ENCODE measurements at places on chromosomes 6 and 20.
A peak's percentile ranks its signal among the peaks of the same experiment; 100 is the strongest.

- DNase-seq, result no peak
Measured at GRCh38 chr6:119482850-119483285, 133.3 kb upstream of the MAN1A1 start.

GRCh38 chr6:29884261-29884660, 56.6 kb downstream of the HLA-G start:
- no peak for DNase-seq

- DNase-seq, result no peak
Measured at GRCh38 chr6:14075095-14075503, 42.5 kb upstream of the CD83 start.

- DNase-seq, result no peak
Measured at GRCh38 chr20:34575271-34575670, 16.8 kb downstream of the MAP1LC3A start.

DNA sequence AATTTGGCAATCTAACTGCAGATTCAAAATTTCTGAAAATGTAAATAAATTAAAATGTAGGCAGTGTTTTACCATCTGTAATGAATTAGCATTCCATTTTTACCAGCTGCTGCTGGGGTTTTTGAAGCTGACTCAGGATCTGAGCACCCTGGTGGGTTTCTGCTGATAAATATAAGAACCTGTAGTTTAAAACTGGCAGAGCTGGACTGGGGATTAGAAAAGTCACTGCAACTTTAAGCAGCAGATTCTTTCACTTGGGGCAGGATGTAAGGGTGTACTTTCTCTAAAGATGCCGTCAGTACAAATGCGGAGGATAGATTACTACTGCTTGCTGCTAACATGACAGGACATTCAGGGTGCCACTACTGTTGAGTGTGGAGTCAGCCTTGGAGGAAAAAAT, 341.8 kb downstream of the CDKAL1 start:
- no peak for DNase-seq

DNA sequence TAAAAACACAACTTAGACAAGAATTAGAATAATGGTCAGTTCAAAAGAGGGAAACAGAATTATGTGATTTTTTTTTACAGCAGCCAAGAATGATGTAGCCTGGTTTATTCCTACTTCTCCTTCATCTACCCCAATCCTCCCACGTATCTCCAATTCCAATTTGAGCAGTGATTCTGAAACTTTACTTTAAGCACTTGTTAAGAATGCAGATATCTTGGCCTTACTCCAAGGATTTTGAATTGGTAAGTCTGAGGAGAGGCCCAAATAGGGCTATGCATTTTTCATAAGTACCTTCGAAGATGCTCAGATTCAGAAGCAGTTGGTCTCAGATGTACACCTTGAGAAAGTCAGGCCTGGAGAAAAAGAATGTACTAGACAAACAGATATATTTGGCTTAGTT, 233.4 kb upstream of the FLRT3 start:
- DNase-seq, result no peak

DNA sequence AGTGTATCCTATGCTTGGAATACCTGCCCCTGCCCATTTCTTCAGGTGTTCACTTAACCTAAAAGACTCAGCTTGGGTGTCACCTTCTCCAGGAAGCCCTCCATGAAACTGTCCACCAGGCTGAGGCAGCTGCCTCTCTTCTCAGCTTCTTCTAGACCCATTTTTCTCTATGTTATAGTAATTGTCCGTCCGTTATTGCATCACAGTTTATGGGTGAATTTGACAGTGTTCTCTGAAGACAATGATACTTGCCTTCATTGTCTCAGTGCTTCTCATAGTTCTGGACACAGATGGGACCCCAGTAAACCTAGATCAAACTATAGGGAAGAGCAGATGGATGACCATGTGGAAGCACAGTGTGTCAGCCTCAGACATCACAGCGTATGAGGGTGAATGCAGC, 238.0 kb upstream of the MOCS1 start:
- no peak for DNase-seq

- DNase-seq, result no peak
Measured at GRCh38 chr6:151627689-151628444, 134.1 kb downstream of the CCDC170 start.

DNA sequence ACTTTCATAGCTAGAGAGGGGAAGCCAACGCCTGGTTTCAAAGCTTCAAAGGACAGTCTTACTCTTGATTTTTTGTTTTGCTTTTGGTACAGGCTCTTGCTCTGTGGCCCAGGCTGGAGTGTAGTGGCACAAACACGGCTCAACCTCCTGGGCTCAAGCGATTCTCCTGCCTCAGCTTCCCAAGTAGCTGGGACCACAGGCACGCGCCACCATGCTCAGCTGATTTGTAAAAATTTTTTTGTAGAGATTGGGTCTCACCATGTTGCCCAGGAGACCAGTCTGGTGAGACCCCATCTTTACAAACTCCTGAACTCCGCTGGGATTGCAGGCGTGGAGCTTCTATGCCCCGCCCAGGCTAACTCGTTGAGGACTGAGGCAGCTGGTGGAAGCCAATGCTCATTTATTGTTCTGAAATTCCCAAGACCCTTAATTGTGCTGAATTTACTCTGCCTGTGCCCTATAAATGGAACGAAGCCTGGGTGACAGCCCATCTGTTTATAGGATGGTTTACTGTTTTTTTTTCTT, 18.0 kb downstream of the SRSF3 start:
- no peak for DNase-seq

DNA sequence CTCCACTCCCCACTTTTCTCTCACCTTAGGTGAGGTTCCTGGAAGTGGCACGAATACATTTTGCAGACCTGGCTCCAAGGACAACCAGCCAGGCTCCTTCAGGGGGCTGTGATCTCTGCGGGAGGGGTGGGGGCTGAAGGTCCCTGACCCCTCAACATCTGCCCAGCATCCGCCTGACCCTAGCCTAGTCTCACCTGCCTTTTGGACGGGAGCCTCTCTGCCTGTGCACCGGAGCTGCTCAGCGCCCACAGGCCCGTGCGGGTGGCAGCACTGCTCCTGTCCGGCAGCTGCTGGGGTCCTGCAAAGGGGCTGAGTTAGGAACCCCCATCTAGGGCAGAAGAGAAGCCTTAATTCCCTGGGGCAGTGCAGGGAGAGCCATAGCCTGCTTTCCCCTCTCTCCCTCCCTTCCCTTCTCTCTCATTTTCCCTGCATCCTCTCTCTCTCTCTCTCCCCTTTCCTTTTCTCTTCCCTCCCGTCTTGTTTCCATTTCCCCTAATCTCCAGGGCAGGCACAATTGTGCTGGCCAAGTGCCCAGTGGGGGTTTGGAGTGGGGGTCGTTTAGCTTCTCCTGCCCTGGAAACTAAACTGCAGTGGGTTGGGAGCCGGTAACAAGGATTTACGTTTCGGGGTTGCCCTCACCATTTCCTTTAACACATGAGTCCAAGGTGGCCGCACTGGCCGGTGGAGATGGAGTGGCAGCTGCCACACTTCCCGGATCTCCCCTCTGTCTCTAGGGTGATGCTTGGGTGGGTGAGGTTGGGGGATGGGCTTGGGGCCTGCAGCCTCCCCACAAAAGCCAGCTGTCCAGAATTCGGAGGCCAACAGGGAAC, 54.1 kb downstream of the CTCFL start:
- no peak for DNase-seq

DNA sequence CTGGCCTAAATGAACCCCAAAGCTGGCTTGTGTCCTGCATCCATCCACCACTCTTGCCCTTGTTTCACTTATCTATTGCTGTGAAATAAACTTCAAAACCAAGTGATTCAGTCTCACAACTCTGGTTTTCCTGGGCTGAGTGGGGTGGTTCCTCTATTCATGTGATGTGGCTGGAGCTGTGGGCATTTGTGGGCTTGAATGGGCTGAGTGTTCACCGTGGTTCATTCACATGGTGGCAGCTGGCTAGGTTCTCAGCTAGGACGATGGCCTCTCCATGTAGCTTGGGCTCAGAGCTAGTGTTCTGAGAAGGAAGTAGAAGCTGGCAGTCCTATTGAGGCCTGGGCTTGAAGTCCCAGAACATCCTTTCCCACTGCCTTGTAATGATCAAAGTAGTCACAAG, 30.4 kb downstream of the FKBP1A start:
- no peak for DNase-seq

- no peak for DNase-seq
Measured at GRCh38 chr20:59819496-59820203, 113.8 kb downstream of the SYCP2 start.

GRCh38 chr20:42938441-42939205, 251.1 kb downstream of the PTPRT start:
- no peak for DNase-seq

GRCh38 chr6:42555477-42556457, 8.1 kb upstream of the UBR2 start:
- DNase-seq, result no peak

DNA sequence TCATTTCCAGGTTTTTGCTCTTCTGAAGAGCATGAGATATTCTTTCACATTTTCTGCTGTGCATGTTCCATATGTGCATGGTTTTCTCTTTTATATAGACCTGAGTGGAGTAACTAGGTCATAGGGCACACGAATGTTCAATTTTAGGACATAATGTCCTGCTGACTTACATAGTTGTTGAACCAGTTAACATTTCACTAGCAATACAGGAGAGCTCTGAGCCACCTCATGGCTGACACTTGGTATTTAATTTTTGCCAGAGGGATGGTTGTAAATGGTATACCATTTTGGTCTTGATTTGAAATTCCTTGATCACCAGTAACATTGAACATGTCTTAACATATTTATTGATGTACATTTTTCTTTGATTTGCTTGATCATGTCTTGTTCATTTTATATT, 38.3 kb downstream of the IGF2R start:
- no peak for DNase-seq

DNA sequence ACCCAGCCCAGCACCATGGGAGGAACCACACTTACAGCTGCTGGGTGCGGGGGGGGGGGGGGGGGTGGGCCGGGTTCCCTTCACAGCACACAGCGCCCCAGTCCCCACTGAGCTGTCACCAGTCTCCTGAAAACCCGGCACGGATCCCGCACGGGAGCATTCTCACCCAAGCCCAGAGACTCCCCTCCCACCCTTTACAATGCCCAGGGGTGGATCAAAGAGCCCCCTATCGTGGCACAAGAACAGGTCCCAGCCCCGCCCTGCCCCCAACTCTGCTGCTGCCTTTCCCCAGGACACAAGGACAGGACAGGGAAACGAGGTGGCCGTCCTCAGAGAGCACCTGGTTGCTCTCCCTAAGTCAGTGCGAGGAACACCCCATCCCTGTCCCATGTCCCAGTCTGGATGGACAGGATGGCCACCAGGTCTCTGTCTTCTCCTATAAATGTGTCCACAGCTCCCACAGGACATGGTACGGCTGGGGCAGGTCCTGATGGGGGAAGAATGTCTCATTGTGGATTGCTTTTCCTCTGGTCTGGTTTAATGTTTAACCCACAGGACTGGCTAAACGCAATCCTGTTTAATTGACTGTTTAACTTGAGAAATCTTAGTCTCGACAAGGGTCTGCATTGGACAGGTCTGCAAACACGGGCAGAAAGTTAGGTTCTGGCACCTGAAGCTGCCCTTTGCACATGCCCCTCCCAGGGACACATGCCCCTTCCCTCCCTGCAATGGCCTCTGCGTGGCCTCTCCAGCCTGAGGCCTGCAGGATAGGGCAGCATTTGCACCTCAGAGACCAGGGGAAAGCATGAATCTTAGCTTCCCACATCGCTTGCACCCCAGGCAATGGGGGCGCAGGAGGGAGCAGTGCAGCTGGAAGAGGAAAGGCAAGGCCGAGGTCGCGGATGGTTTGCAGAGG, 45.3 kb downstream of the DACT2 start:
- no peak for DNase-seq

- no peak for DNase-seq
Measured at GRCh38 chr6:150194195-150194594, 51.4 kb downstream of the PPP1R14C start.

DNA sequence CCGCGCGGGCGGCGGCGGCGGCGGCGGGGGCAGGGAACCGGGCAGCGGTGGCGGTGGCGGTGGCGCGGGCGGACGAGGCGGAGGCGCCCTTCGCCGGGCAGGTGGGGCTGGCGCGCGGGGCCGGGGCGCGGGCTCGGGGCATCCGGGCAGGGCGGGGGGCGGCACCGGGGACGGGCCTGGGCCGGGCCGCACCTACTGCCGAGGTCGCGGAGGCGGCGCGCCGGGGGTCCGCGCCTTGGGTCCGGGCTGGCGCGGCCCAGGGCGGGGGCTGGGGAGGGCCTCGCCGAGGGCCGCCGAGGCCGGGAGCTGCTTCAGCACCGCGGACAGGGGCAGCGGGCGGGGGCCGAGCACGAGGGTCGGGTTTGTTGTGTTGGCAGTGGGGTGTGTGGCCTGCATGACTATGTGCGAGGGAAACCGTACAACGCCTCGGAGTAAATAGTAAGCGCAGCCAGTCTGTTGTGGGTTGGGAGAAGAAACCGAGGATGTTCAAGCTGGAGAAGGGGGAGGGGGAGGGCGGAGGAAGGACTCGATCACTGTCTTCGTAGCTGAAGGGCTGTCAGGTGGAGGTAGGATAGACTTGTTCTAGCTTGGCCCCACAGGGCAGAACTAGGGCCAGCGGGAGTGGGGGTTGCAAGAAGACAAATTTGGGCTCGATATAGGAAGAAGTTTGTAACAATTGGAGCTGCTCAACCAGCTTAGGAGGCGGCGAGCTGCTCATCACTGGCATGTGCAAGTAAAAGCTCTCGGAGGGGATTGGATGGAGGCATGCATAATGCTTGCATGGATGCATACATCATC, 593 bp downstream of the MMP24 start:
- peak; percentile 58 for DNase-seq

DNA sequence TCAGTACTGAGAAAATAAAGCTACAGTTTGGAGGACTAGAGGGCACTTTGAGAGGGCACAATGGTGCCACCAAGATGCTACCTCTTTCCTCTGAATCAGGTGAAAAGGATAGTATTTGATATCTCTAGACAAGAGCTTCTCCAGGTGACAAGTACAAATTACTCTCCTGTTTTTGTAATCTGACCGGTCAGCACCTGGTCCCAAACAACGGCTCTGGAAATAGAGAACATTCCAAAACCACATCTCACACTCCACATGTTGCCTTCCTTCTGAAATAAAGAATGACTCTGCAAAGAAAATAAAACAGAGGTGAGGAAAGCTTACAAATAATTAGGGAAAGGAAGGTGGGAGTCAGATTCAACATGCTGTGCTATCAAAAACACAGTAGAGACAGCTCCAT, 51.3 kb upstream of the CITED2 start:
- no peak for DNase-seq

GRCh38 chr6:85344996-85345395, 104.9 kb upstream of the NT5E start:
- DNase-seq, result no peak

- DNase-seq, result no peak
Measured at GRCh38 chr6:35599761-35600658, 87.3 kb upstream of the TULP1 start.

DNA sequence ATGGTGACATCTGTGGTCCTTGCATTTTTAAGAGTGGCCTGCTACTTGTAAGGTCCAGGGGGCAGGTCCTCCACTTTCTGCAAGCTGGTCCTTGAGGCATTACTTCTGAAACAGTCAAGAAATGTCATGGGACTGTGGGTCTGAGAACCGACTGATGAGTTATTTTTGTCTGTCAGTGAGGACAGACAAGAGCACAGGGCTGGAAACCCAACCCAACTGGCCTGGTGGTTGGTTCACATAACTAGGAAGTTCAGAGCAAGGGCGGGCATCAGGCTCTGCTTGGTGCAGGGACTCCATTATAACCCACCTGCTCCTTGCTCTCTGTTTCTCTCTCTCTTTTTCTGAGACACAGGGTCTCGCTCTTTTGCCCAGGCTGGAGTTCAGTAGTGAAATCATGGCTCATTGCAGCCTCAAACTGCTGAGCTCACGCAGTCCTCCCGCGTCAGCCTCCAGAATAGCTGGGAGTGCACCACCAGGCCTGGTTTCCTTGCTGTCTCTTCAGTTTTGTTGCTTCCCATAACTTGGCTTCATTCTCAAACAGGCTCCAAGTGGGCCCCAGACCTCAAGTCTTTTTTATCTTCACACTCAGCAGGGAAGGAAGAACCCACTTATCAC, 9.2 kb downstream of the CST3 start:
- no peak for DNase-seq

GRCh38 chr6:17867880-17868279, 119.6 kb downstream of the KIF13A start:
- no peak for DNase-seq

All from stimulated activated CD4-positive, alpha-beta T cell treated with anti-CD3 and anti-CD28 coated beads, Interleukin-2, amount 100 ng/mL, for 24 hours (primary cell).